ENCODE measurements at places on chromosomes 1 and 21. TPM values are rescaled to one million over a fixed set of nuclear protein-coding genes. Genes with fewer than 3 reads are reported as not detected.
A peak's percentile ranks its signal among the peaks of the same experiment; 100 is the strongest.

GRCh38 chr1:185438936-185439335 is 121.9 kb upstream of the IVNS1ABP start:
- no peak for DNase-seq

The RGL1 gene
- 13.8 TPM for total RNA-seq

DNA sequence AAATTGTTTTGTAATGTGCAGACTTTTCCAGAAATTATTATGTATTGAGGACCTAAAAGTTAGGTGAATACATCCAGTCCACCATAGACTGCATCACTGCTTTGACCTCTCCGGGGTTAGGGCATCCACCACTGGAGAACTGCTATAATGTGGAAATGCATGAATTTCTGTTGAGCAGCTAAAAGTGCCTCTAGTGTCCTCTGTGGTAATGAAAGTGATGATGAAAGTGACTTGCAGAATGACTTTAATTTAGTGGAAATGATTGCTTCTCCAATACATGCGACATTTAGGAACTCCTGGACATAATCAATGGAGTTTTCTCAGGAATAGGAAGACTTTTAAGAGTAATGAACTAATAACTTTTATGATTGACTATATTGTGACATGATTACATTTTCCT is 170.8 kb downstream of the LBR start:
- no peak for DNase-seq

DNA sequence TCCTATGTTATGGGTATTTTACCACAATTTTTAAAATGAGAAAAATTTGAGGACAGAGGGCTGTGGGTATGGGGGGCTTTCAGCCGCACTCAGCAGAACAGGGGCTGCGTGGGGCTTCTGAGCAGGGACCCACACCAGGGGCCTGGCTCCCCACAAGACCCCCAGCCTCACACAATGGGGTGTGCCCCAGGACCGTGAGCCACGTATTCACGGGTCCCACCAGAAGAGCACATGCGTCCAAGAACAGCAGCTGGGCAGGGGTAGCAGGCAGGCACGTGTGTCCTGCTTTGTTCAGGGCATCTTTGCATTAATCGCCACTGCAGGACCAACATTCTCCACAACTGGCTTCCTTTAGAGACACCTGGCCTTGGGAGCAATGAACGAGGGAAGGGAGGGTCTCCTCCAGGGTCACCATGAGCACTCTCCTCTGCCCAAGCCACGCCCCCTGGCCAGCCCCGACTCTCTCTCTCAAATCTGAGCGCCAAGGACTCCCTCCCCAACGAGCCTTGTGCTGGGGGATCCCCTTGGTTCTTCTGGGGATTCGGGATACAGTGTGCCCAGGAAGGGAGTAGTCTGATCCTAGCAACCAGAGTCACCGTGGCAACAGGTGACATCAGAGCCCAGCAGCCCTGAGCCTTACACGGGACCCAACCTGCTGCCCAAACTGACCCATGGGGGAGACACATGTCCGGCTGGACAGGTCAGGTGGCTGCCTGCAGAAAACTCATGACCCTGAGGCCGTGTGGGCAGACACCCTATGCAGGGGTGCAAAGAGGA is 7.4 kb upstream of the ARF1 start:
- peak; percentile 54 for DNase-seq

- no peak for DNase-seq
These were observed 242.7 kb downstream of the TM2D1 start for GRCh38 chr1:61482170-61482734.

The SPRR2E gene
- not detected for total RNA-seq

DNA sequence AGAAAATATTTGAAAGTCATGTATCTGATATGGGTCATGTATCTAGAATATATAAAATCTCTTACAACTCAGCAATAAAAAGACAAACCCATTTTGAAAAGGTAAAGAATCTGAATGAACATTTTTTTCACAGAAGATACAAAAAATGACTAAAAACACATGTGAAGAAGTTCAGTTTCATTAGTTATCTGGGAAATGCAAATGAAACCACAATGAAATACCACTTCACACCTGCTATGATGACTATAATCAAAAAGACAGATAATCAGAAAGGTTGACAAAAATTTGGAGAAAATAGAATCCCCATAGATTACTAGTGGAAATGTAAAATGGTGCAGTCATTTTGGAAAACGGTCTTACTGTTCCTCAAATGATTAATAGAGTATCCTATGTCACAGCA is 631.0 kb downstream of the MRPL39 start:
- no peak for DNase-seq

GRCh38 chr1:157978586-157979403 is 14.7 kb upstream of the KIRREL1 start:
- no peak for DNase-seq

The GPR25 gene
- not detected for total RNA-seq

GRCh38 chr1:213772128-213773063 is 215.4 kb upstream of the PROX1 start:
- DNase-seq = no peak

DNA sequence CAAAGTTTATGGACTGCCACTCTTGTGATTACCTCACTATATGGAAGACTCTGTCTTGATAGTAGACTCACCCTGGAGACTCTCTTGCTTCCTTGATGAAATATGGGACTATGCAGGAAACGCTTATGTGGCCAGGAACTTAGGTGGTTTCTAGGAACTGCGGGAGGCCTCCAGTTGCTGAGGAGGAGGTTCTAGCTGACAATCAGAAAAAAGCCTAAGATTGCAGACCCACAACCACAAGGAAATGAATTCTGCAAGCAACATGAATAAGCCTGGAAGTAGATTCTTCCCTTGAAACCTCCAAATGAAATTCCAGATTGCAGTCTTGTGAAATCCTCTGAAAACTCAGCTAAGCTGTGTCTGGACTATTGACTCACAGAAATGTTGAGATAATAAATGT is 88.9 kb upstream of the COL11A1 start:
- no peak for DNase-seq

The TMEM9 gene
- 22.6 TPM for total RNA-seq

DNA sequence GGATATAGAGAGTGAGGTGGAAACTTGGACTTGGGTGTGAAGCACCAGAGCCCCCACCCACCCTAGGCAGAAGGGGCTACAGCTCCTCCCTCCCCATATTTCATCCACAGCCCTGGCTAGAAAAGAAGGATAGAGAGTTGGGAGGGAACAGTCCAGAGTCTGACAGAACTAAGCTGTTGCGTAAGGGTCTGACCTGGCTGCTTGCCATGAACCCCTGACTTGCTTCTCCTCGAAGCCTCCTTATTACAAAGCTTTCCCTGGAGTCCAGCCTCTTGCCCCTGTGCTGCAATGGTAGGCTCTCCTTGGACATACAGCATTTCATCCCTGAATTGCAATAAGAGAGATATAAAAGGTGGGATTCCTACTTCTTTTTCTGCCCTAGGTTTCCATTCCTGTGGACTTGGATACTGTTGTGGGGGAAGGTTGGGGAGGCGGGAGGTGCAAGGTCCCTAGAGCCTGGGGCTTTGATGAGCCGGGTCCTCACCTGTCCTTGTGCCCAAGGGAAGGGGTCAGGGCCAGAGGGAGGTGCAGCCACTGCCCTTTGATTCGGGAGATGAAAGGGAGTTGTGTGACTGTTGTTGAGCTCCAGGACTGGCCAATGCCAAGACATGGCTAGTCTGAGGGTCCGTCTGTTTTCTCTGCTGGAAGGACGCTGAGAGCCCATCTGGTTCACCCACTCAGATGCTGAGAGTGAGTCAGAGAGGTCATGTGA is 2.7 kb downstream of the RHBG start:
- DNase-seq = peak; percentile 27

The DISC1 gene
- total RNA-seq = 2.3 TPM

- DNase-seq = no peak
These were observed 42.7 kb upstream of the FASLG start for GRCh38 chr1:172616195-172616594.

GRCh38 chr1:85047144-85047471 is 1.2 kb downstream of the MCOLN3 start:
- DNase-seq = no peak

GRCh38 chr1:234631721-234632125 is 21.7 kb upstream of the IRF2BP2 start:
- DNase-seq = no peak

- no peak for DNase-seq
These were observed 358.6 kb upstream of the LYPLAL1 start for GRCh38 chr1:218815076-218815475.

The BMP8B gene
- total RNA-seq = 0.58 TPM

The ITLN1 gene
- total RNA-seq = 1.1 TPM

The NUCKS1 gene
- total RNA-seq = 227 TPM

- DNase-seq = no peak
These were observed at the start of gene KRTAP10-10 for GRCh38 chr21:44637018-44637850. TSS of gene KRTAP10-10 (plus strand) at chr21:44637356. CDS start at chr21:44637418, 62 bp downstream.

The MX2 gene
- 17.7 TPM for total RNA-seq

DNA sequence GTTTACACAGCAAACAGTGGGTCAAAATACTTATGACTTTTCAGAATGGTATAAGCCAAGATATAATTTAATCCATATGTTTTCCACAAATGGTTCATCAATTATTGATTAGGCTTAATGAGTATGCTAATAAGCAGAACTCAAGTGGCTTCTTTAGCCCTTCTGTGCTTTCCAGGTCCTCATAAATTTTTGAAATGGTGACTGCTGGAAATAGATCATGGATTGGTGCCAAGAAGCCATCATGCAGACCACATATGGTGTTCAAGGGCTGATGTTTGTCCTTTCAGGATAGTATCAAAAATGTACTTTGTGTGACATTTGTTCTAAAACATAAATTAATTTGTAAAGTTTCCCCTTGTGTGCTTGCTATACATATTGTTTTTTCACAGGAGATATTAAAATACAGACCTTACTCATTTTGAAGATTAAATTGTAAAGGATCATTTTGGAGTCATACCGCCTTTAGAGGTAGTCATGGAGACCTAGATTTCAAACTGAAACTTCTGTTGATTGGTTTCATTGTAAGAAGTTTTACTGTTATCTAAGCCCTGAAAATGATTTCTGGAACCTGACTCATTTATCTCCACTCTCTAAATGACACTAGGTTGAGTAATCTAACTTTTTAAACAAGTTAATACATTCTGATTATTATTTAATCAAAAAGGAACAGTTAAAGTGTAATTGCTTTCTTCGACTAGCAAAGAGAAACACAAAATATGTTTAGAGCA is 507.9 kb downstream of the PLA2G4A start:
- DNase-seq = no peak

GRCh38 chr1:178037510-178038253 is 56.2 kb upstream of the RASAL2 start:
- peak; percentile 91 for DNase-seq

The KCNE1 gene
- 4.7 TPM for total RNA-seq

- DNase-seq = peak; percentile 34
These were observed 62.6 kb downstream of the CD46 start for GRCh38 chr1:207814469-207814868.

DNA sequence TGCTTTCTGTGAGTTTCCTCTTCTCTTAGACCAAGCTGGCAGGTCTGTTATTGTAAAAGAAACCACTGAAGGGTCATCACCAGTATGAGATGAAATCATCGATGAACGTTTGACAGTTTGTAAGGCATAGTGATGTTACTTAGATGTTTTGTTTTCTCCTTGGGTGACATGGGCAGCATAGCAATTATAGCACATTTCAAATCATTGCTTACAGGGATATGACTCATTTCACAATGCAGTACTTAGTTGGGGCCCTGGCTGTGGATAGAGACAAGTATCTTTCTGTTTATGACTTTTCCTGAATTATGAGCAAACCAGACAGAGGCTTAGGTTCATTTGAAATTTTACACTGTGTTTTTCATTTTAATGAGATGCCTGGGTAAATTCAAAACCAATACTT is 313.0 kb downstream of the RWDD3 start:
- DNase-seq = no peak

DNA sequence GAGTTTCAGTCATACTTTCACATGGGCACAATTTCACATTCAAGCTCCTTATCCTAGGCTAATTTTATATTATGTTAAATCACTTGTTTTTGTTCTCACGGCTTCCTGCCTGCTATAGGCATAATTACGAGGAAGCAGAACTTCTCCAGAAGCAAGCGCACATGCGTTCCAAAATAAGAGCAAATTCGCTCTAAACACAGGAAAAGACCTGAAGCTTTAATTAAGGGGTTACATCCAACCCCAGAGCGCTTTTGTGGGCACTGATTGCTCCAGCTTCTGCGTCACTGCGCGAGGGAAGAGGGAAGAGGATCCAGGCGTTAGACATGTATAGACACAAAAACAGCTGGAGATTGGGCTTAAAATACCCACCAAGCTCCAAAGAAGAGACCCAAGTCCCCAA is at the start of gene CORT:
Gene CORT, plus strand, starts transcription at position 281 of the 400 bp plus-strand sequence. CDS start 193 bp downstream, outside the sequence.
- DNase-seq = no peak

The SLAMF8 gene
- total RNA-seq = 1.2 TPM

DNA sequence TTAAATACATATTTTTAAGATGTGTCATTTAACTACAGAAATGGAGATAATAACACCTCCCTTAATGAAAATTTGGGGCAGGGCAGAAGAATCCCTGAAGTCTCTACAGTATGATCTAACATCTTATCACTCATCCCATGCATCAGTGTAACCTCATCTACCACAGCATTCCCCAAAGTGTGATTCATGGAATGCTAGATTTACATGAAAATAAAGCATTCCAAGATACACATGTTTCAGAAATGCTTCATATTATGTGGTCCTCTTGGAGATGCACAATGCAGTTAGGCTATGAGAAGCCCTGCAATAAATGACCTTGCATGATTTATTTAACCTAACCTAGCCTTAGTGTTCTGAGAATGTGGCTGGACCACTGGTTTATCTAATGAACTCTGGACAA is 166.9 kb upstream of the SYT6 start:
- no peak for DNase-seq

- no peak for DNase-seq
These were observed 14.5 kb upstream of the RUNX1 start for GRCh38 chr21:35063428-35064172.

DNA sequence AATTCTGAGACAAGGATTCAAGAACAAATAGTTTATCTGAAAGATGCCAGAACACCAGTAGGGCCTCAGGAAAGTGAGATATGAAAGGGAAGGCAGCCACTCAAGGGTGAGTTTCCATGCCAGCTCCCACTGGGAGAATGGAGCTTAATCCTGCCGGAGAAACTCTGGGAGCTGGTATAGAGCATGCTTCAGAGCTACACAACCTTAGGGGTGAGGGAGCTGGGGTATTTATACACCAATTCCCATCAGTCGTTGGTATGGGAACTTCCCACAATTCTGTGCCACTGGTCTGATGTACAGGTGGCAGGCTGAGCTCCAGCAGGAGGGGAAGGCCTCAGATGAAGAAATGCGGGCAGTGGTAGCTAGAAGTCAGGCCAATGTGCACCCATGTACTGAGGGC is 86.6 kb downstream of the KAZN start:
- no peak for DNase-seq

GRCh38 chr21:37546949-37547614 is 180.5 kb downstream of the DYRK1A start:
- no peak for DNase-seq

- DNase-seq = no peak
These were observed 210.2 kb downstream of the GREM2 start for GRCh38 chr1:240401731-240402130.

Measured in heart left ventricle (tissue), 16 donors.